ENCODE measurements at places on chromosomes 12 and 14.

DNA sequence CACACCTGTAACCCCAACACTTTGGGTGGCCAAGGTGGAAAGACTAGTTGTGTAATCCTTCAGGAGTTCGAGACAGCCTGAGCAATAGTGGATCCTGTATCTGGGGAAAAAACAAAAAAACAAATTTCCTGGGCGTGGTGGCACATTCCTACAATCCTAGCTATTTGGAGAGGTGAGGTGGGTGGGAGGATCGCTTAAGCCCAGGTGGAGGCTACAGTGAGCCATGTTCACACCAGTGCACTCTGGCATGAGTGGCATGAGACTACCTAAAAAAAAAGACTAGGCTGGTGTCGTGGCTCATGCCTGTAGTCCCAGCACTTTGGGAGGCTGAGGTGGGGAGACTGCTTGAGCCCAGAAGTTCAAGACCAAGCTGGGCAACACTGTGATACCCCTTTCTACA is 17.2 kb downstream of the PTGES3 start:
- no peak for DNase-seq

DNA sequence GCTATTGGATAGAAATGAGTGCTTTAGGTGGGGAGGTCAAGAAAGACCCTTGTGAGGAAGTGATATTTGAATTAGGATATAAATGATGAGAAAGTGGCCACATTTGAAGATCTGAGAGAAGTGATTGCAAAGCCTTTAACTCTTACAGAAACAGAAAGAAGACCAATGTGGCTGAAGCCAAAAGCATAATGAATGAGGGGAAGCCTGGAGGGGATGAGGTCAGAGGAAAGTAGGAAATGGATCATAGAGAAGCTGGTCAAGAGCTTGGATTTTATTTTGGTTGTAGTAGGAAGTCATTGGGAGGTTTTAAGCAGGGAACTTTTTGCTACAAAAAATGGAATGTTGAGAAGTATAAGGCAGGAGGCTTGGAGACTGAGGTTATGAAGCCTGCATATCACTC is 3.5 kb upstream of the GYS2 start:
- DNase-seq = no peak

DNA sequence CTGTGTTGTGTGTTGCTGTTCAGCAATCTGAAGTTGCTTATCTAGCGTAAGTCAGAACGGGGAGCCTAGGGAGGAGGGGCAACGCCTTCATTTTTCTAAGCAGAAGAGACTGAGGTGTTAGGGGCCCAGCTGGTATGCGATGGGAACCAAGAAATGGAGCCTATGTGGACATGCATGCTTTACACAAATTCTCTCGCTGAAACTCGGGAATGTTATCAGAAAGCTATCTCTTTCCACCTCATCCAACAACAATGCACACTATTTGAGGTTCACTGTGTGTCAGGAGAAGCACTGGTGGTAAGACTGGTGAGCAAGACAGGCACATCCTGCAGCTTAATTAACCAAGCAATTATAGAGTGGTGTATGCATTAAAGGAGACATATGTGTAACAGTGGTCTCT is 89.7 kb downstream of the NRXN3 start:
- DNase-seq = no peak

GRCh38 chr14:102095231-102095870 is 8.5 kb upstream of the HSP90AA1 start:
- no peak for DNase-seq

GRCh38 chr12:70806043-70806442 is 114.5 kb downstream of the PTPRR start:
- no peak for DNase-seq

DNA sequence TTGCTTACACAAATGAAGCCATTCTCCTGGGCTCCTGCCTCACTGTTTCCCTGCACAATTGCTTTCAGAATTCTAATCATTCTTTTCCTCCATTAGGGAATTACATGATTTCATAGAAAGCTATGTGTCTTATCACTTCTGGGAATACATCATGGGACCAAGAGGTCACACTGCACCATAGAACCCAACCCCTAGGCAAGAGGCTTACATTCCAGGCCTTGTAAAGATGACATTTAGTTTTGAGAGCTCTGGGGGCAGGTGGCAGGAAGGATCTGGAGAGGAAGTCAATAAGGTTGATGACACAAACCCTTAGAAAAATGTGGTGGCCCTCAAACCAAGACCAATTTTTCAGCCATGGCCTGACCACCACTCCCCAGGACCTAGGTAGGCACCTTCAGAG is 57.1 kb downstream of the NUAK1 start:
- no peak for DNase-seq

DNA sequence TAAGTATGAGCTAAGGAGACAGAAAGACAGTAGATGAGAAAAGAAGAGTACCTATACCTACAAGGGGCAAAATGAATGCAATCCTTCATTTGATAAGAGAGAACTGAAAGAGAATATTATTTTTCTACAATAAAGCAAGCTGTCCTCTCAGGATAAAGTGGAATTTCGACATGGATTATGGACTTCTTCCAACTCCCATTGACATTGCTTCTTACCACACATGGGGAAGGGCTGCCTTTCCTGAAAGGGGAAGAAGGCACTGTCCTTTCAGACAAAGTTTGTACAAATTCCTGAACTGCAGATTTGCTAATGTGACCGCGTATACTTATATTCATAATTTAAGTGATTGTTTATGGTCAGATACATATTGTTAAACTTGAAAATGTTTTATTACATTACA is 4.3 kb upstream of the HEBP1 start:
- no peak for DNase-seq

DNA sequence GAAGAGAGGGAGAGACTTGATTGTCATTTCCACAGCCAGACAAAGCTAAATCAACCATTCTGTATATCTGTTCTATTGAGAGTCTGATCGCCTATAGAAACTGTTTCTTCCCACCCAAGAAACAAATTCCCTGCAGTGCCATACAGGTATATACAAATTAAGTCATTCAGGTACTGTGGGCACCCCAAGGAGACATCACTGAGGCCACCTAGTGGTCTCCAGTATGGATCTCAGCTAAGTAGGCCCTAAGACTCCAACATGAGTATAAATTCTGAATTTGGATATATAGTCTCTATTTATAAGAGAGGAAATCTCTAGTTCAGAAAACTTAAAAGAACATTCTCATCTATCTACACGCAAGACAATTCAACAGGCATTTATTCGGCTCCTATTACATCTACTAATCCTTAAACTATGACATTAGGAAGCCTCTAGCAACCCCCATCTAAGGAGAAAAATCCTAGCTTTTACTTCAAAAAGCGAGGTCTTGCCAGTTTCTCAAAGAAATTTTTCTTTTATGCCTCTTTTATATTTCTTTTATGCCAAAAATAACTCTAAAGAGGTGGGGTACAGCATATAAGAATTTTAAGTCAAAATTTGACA is 62.6 kb downstream of the DCAF5 start:
- DNase-seq = no peak

GRCh38 chr12:31029916-31030562 is 43.6 kb upstream of the DDX11 start:
- DNase-seq = no peak

- no peak for DNase-seq
Measured at GRCh38 chr12:124559182-124560017, 8.0 kb downstream of the NCOR2 start.

DNA sequence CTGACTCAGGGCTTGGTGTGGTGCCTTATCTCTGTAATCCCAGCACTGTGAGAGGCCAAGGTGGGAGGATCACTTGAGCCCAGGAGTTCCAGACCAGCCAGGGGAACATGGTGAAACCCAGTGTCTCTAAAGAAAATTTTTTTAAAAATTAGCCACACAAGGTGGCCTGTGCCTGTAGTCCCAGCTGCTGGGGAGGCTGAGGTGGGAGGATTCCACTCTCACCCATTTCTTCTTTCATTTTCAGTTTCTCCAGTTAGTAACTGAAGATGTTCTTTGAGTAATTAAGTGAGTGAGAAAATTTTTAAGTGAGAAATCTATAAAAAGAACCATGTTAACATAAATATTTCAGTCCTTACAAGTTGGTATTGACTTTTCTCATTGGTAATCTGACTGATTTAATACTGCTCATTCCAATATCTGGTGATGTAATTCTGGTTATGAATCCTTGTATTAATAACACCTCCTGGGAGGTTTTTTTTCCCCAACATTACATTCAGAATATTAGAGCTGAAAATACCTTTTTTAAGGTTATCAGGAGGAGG is 6.1 kb downstream of the METTL3 start:
- DNase-seq = no peak

DNA sequence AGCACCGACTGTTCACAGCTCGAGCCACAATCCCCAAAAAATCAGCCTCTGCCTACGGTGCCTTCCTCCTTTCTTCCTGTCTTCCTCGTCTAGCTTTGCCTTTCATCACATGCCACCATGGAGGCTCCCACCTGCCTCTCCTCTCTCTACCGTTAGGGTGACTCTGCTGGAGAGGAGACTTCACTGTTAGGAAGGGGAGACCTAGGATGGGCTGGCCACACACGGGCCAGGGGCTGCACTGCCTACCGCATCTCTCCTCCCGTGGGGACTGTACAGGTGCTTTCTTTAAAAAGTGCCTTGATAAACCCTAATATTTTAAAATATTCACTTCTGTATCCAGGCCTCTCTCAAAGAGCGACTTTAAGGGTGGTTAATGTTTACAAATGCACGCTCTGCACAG is 1104.7 kb downstream of the BCL11B start:
- no peak for DNase-seq

DNA sequence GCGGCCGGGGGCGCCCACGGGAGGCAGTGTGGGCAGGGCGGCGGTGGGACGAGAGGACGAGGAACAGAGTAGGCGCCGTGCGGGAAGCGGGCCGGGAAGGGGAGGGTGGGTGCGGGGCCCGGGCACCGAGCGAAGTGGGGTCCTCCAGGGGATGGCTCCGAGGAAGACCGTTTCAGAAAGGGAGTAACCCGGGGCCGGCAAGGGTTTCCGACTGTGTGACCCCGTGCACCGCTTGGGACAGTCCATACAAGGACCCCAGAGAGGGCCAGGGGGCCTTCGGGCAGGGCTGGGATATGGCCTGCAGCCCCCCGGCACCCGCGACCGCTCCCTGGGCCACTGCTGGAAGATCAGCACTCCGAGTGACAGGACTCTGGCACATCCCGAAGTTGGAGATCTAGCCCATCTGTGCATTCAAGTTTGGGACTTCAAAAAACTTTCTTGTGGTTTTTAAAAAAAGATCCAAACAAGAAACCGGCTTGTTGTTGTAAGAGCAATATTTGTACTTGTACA is 448 bp downstream of the TSPAN9 start:
- DNase-seq = no peak

DNA sequence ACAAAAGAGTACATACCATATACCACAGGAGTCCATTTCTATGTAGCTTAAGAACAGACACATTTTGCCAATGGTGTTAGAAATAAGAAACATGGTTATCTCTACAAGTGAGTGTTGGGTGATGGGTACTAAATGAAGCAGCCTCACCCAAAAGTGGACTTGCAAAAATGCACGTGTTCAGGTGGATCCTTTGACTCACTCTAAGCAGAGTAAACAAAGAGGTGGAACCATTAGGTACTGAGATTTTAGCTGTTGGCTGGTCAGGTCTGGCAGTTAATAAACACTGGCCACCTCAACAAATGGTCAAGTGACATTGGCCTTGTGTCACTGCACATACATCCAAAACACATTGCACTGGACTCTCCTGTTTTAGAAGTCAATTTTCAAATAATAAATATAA is 27.6 kb downstream of the EVL start:
- DNase-seq = no peak

- DNase-seq = no peak
Measured at GRCh38 chr14:35952584-35952983, 126.4 kb downstream of the BRMS1L start.

DNA sequence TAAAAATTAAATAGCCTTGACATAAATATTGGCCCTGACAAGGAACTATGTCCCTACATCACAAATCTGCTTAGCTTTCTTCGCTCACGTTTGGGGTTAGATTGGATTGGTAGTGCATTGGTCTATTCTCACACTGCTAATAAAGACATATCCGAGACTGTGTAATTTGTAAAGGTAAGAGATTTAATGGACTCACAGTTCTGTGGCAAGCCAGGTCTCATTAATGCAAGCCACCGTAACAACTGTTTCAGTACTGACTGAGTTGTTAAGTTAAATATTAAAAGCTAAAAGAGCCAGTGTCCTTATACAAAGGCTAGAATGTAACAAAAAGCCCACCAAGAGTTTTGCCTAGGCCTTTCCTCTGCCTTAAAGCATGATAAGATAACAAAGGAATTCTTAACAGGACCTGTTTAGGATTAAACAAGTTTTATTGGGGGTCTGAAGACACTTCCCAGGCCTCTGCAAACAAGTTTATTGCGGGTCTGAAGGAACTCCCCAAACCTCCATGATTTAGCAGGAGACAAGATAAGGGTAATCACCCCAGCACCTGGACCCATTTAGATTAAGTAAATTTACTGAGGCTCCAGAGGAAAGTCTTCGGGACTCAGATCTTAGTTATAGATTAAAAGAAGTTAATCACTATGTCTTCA is 88.2 kb upstream of the PTGDR start:
- DNase-seq = no peak

DNA sequence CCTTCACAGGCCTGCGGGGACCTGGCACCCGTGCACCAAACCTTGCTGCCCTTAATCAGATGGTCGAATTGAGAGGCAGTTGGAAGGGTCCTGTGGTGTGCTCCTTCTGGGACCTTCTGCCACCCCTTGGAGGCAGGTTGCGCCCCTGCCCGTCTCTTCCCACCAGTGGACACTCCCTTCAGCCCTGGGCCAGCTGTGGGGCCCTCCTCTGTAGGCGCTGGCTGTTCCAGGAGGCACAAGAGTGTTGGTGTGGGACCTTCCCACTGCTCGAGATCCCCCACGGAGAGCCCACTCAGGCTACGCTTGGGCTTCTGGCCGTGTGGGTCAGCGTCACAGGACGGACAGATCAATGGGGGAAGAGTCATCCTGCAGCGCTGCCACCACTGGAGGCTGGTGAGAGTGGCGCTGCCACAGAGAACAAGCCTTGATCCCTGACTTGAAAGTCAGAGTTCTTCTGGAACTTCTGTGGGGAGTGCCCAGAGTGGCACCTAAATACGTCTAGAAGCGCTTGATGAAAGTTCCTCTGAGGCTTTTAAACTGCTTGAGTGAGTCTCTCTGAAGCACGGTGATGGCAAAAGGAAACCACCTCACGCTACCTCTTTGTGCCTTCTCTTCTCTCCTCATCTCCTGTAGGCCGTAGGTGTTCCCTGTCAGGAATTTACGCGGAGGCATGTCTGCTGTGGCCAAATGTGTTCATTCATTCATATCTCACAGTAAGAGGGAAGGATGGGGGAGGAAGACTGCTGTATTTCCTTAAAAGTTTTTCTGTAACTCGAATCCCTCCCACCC is 48.3 kb downstream of the TRAF3 start:
- DNase-seq = no peak

GRCh38 chr12:33438851-33439586 is 600 bp downstream of the SYT10 start:
- no peak for DNase-seq

DNA sequence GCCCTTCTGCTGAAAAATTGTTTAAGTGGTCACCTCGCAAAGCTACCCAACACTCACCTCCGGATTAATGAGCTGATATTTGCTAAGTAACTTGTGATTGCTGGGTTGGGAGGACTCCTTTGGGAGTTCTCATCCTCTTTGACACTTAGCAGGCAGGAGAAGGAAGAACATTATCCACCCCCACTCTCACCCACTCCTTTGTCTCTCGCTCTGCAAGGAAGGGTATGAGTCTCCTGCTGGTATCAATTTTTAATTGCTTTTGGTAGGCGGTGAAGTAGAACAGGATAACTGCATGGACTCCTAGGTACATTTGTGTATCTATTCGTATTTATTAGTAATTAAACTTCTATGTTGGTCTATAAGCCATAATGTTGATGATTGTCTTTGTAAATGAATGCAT is 6.9 kb upstream of the ABHD12B start:
- DNase-seq = no peak

Data from NCI-H187 treated with DMSO at 0.1 percent for 48 hours (cell line).